ENCODE measurements at places on chromosomes 5 and 9.

GRCh38 chr9:95383185-95383676 lies 65.7 kb upstream of the FANCC start:
- peaks cover 19% of the 10 kb centered on the region for H3K4me1 ChIP-seq
- no peak overlapping the region for H3K4me3 ChIP-seq
- no peak overlapping the region for H3K27ac ChIP-seq
- H3K27me3 ChIP-seq: no peaks in the 10 kb centered on the region
- no peaks in the 10 kb centered on the region for H3K36me3 ChIP-seq

GRCh38 chr9:91639054-91639453 lies 215.4 kb upstream of the NFIL3 start:
- H3K4me3 ChIP-seq: no peak overlapping the region
- DNase-seq: no peak
- no peaks in the 10 kb centered on the region for H3K36me3 ChIP-seq
- no peak overlapping the region for H3K27ac ChIP-seq

DNA sequence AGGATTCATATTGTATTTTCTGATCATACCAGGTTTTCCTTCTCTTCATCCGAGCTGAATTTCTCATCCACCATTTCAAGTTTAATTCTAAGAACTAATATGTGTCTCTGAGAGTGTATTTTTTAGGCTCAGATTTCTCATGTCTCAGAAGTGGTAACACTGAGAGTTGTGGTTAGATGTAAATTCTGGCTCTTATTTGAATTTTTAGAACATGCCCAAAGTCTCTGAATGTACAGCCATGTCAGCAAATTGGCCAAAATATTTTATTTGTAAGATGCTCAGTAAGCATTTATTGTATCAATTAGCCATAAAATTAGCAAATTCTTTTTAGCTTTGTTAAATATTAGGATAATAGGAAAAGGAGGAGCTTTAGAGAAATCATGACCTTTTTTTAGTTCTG lies 16.6 kb downstream of the SV2C start:
- no peak overlapping the region for H3K4me3 ChIP-seq
- DNase-seq: no peak
- no peak overlapping the region for H3K27ac ChIP-seq
- H3K27me3 ChIP-seq: no peaks in the 10 kb centered on the region
- H3K36me3 ChIP-seq: no peaks in the 10 kb centered on the region
- H3K4me1 ChIP-seq: no peaks in the 10 kb centered on the region

DNA sequence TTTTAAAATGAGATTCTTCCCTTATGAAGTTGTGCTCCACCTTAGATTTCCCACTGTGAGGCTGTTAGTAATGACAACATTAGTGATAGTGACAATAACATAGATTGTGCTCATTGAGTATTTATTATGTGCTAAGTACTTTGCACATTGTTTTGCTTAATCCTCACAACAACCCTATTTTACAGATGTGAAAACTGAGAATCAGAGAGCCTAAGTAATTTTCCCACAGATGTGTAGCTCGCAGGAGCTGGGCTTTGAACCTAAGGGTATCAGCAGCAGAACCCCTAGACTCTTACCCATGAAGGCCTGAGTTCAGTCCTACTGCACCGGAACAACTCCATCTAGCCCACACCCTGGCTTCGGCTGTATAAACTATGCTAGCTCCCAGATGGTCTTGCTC lies 15.6 kb upstream of the ARAP3 start:
- no peaks in the 10 kb centered on the region for H3K4me1 ChIP-seq
- H3K36me3 ChIP-seq: no peaks in the 10 kb centered on the region
- H3K27me3 ChIP-seq: peaks cover 2% of the 10 kb centered on the region
- DNase-seq: no peak
- H3K27ac ChIP-seq: no peak overlapping the region
- H3K4me3 ChIP-seq: no peak overlapping the region

DNA sequence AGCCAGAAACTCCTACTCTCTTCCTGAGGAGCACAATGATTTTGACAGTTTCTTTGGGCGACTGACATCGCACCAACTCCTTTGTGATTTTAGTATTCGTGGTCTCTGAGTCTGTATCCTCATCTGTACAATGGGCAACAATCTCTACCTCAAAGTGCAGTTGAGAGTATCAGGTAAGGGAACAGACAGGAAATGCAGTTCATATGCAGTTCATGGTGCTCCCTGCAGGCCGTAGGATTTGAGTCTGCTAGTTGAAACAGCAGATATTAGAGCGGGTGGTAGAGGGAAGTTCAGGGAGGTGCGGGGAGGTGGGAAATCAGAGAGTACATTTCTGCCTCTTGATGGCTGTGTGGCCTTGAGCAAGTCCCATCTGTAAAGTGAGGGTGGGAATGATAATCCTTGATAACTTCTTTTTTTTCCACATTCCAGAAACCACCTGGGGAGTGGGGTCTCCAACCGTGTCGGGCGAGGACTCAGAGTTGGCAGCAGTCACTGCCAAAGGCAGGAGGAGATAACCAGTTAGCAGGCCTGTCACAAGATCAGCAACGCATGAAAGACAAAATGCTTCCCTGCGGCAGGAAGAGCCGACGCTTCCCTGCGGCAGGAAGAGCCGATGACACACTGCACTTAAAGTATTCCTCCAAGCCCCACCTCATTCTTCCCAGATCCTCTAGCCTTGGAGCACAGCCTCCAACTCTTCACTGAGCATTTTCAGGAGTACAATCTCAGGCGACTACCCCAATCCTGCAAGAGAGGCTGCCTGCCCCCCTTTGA lies 6.0 kb upstream of the NEK6 start:
- no peak overlapping the region for H3K27ac ChIP-seq
- H3K27me3 ChIP-seq: no peaks in the 10 kb centered on the region
- H3K4me3 ChIP-seq: no peak overlapping the region
- peak; percentile 83 for DNase-seq
- H3K4me1 ChIP-seq: peaks cover 7% of the 10 kb centered on the region

GRCh38 chr9:113872485-113873143 lies 3.5 kb upstream of the ZNF618 start:
- no peaks in the 10 kb centered on the region for H3K4me1 ChIP-seq
- H3K27ac ChIP-seq: no peak overlapping the region
- no peak overlapping the region for H3K4me3 ChIP-seq
- no peak for DNase-seq
- H3K27me3 ChIP-seq: no peaks in the 10 kb centered on the region
- H3K36me3 ChIP-seq: no peaks in the 10 kb centered on the region

DNA sequence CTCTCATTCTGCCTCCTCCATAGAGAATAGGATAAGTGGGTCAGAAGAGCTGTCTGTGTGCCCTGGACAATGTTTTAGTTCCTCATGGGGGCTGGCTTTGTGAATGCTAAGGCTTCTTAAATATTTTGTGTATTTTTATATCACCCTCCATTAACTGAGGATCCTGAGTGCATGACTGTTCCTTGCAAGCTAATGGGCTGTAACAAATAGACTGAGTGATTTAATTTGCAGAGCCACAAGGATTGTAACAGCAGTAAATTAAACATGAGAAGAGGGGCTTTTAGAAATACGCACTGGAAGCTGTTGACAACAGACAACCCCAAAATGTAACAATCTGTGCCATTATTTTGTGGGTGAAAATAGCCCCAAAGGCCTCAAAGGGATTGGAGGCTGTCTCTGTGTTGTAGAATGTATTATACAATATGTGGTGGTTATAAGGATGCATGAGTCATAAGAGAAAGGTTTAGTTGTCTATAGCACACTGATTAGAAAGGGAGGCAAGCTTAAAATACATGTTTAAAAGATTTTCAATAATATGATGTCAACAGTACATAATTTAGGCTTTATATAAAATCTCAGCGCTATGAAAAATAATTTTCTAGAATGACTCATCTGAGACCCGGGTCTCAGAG lies 152.7 kb upstream of the ACTBL2 start:
- H3K27me3 ChIP-seq: no peaks in the 10 kb centered on the region
- H3K4me3 ChIP-seq: no peak overlapping the region
- H3K36me3 ChIP-seq: no peaks in the 10 kb centered on the region
- DNase-seq: no peak
- no peaks in the 10 kb centered on the region for H3K4me1 ChIP-seq

DNA sequence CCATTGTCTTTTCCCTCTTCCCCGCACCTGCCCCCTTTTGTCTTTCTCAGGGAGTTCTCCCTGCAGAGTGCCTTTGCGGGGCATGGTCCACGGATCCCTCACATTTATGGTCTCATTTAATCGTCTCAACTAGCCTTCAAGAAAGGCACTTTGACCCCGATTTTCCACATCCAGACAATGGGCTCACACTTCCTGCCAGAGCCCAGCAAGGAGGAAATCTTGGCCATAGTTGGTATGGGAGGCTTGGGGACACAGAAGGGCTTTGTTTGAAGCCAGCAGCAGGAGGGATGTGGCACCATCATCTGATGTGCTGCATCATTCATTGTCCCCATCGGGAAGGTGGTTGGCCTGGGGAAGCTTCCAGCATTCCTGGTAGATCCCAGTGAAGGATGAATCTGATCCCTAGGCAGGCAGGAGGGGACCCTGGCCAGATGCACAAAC lies 24.9 kb downstream of the GSN start:
- H3K4me3 ChIP-seq: no peak overlapping the region
- no peaks in the 10 kb centered on the region for H3K36me3 ChIP-seq
- no peak overlapping the region for H3K27ac ChIP-seq
- no peaks in the 10 kb centered on the region for H3K27me3 ChIP-seq

GRCh38 chr5:37738057-37738691 lies 101.7 kb downstream of the GDNF start:
- DNase-seq: no peak
- H3K27me3 ChIP-seq: no peaks in the 10 kb centered on the region
- H3K36me3 ChIP-seq: no peaks in the 10 kb centered on the region

GRCh38 chr9:126582427-126582826 lies 31.3 kb upstream of the LMX1B start:
- H3K27me3 ChIP-seq: no peaks in the 10 kb centered on the region
- H3K4me3 ChIP-seq: no peak overlapping the region
- no peak overlapping the region for H3K27ac ChIP-seq
- no peaks in the 10 kb centered on the region for H3K36me3 ChIP-seq
- DNase-seq: no peak
- no peaks in the 10 kb centered on the region for H3K4me1 ChIP-seq

GRCh38 chr5:162990856-162991497 lies 446.4 kb upstream of the CCNG1 start:
- no peaks in the 10 kb centered on the region for H3K27me3 ChIP-seq
- no peak overlapping the region for H3K4me3 ChIP-seq
- no peaks in the 10 kb centered on the region for H3K36me3 ChIP-seq
- no peak for DNase-seq

- H3K27ac ChIP-seq: peak overlapping the region; percentile 100
- no peaks in the 10 kb centered on the region for H3K36me3 ChIP-seq
- H3K27me3 ChIP-seq: no peaks in the 10 kb centered on the region
- H3K4me1 ChIP-seq: peaks cover 3% of the 10 kb centered on the region
- DNase-seq: no peak
- peak overlapping the region; percentile 51 for H3K4me3 ChIP-seq
Measured at GRCh38 chr5:66144834-66145390, 812 bp downstream of the SREK1 start.

DNA sequence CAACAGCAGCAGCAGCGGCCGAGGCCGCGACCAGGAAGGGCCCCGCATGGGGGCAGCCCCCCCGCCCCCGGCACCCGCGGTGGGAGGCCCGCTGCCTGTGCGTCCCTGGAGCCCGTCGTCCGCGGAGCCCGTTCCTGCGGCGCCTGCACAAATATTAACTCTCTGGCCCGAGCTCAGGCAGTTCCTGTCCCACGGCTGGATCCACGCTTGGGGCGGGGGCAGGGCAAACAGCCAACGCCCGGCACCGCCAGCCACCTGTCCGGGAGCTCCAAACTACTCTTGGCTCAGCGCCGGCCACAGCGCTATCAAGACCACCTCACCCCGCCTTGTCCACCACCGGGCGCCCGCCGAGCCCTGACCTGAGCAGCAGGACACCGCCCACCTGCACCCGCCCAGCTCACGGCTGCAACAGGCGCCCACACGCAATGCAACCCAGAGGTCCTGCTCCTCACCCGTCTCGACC lies at the start of gene LRRC26:
LRRC26 (minus strand) TSS at position 156 of the 463 bp plus-strand sequence; CDS start at position 48, 108 bp downstream.
- H3K27me3 ChIP-seq: peaks cover 32% of the 10 kb centered on the region
- no peak within 1 kb of the TSS for H3K27ac ChIP-seq
- H3K4me1 ChIP-seq: no peaks in the 10 kb centered on the region

DNA sequence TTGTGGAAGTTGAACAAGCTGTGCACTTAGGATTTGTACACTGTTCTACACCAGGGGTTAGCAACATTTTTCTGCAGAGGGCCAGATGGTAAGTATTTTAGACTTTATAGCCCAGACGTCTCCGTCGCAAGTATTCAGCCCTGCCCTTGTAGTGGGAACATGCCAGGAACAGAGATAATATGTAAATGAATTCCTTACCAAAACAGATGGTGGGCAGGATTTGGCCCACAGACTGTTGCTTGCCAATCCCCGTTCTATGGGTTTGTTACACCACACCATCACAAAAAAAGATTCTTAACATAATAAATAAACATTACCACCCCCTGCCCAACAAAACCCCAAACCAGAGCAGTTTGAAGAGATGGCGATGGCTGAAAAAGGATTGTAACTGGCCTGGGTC lies 74.3 kb downstream of the AMBP start:
- H3K27ac ChIP-seq: no peak overlapping the region
- peaks cover 3% of the 10 kb centered on the region for H3K36me3 ChIP-seq
- no peak overlapping the region for H3K4me3 ChIP-seq
- H3K4me1 ChIP-seq: no peaks in the 10 kb centered on the region
- no peak for DNase-seq
- no peaks in the 10 kb centered on the region for H3K27me3 ChIP-seq

- no peaks in the 10 kb centered on the region for H3K4me1 ChIP-seq
- H3K36me3 ChIP-seq: no peaks in the 10 kb centered on the region
- no peaks in the 10 kb centered on the region for H3K27me3 ChIP-seq
- no peak overlapping the region for H3K27ac ChIP-seq
- DNase-seq: no peak
Measured at GRCh38 chr5:43245724-43246385, 53.8 kb downstream of the NIM1K start.

- DNase-seq: no peak
- no peaks in the 10 kb centered on the region for H3K4me1 ChIP-seq
- H3K27ac ChIP-seq: no peak overlapping the region
- no peak overlapping the region for H3K4me3 ChIP-seq
Measured at GRCh38 chr9:1208157-1208556, 158.0 kb downstream of the DMRT2 start.

GRCh38 chr9:34338665-34339385 lies 9.5 kb downstream of the NUDT2 start:
- H3K27me3 ChIP-seq: no peaks in the 10 kb centered on the region
- DNase-seq: no peak
- peaks cover 15% of the 10 kb centered on the region for H3K4me1 ChIP-seq
- no peak overlapping the region for H3K27ac ChIP-seq
- no peak overlapping the region for H3K4me3 ChIP-seq

GRCh38 chr5:111676466-111676865 lies 80.5 kb downstream of the NREP start:
- H3K27ac ChIP-seq: no peak overlapping the region
- H3K36me3 ChIP-seq: no peaks in the 10 kb centered on the region
- H3K4me1 ChIP-seq: no peaks in the 10 kb centered on the region
- H3K4me3 ChIP-seq: no peak overlapping the region
- H3K27me3 ChIP-seq: no peaks in the 10 kb centered on the region

DNA sequence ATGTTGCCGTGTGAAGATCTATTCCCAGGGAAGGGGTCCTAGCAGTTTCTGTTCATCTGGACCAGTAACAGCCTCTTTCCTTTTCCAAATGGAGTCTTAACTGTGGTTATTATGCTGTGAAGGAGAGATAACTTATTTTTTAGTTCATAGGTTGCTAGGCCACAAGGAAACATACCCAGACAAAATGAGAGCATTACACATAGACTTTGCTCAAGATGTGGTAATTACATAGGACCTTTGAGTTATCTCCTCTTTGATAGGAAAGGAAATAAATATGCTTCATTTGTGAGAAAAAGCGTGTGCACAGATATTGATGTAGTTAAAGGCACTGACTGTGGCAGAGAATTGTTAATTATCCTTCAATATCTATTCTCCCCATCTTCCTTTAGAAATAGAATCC lies 52.5 kb upstream of the SNX2 start:
- no peaks in the 10 kb centered on the region for H3K27me3 ChIP-seq
- DNase-seq: no peak
- no peaks in the 10 kb centered on the region for H3K36me3 ChIP-seq
- no peaks in the 10 kb centered on the region for H3K4me1 ChIP-seq
